PC-9 (cell line): ENCODE measurements at places on chromosomes 16 and 17. TPM values are rescaled to one million over a fixed set of nuclear protein-coding genes. Genes with fewer than 3 reads are reported as not detected.

DNA sequence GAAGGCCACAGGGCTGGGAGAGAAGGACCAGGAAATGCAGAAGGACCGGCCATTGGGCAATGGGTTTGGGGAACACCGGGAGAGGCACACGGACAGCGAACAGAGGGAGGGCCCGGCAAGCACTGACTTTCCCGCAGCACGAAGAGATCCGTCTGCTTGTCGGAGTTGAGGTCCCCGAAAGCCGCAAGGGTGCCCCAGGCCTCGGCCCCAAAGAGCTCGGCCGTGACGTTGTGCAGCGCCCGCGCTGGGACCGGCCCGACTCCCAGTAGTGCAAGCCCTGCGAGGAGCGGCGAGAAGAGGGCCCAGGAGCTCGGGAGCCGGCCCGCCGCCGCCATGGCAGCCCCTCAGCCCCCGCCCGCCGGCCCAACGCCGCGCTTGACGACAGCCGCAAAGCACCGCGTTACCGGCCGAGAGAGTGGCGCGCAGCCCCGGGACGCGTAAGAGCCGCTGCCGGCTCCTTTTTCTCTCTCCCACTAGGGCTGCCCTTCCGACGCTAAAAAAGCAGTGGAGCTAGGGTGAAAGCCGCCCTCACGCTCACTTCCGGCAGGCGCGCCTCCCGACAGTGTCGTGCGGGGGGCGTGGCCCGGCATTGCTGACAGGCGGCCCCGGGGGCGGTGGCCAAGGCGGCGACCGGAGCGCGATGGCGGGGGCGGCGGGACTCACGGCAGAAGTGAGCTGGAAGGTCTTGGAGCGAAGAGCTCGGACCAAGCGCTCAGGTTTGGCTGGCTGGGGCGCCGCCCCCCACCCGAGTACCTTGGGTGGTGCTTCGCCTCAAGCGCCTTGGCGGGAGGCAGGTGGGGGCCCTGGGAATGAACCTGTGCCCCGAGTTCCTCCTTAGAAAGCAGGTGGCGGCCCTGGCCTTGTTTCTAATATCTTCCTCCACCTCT, at the start of the genes ITFG1 and PHKB:
Gene ITFG1, minus strand, starts transcription at position 353 of the 887 bp plus-strand sequence. Its CDS starts 18 bp downstream, at position 335.
Gene PHKB, plus strand, starts transcription at position 621 of the 887 bp plus-strand sequence. Its CDS starts 20 bp downstream, at position 641.
- peaks cover 22% of the 10 kb centered on the region for H3K36me3 ChIP-seq
- H3K4me1 ChIP-seq = peaks cover 27% of the 10 kb centered on the region
- peak within 1 kb of the TSS; percentile 94 for H3K27ac ChIP-seq

DNA sequence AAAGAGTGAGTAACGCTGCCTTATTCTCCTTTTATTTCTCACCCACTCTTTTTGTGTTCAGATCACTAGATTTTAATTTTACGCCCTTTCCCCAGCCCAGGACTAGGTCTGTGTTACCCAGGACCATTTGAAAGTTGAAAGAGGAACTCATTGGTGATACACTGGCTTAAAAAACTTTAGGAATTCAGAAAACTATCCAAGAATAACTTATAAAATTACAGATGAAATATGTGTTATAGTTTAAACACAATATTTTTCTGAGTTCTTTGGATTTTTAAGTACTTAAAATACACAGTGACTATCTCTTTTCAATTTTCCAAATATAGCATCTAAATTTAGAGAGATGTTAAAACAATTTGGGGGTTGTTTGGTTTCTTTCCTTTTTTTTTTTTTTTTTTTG, 385.2 kb downstream of the CDH13 start:
- H3K36me3 ChIP-seq = no peaks in the 10 kb centered on the region
- DNase-seq = no peak
- H3K27ac ChIP-seq = no peak overlapping the region

GRCh38 chr17:55186937-55187770, 77.6 kb upstream of the HLF start:
- no peaks in the 10 kb centered on the region for H3K36me3 ChIP-seq
- H3K4me3 ChIP-seq = no peak overlapping the region
- peaks cover 7% of the 10 kb centered on the region; the same call in 1 of the 2 replicates for H3K27me3 ChIP-seq
- no peak for DNase-seq

- peak; percentile 75 for DNase-seq
- H3K27ac ChIP-seq = no peak within 1 kb of the TSS
- H3K4me1 ChIP-seq = peaks cover 28% of the 10 kb centered on the region
- H3K4me3 ChIP-seq = peak within 1 kb of the TSS; percentile 81
- H3K27me3 ChIP-seq = no peaks in the 10 kb centered on the region
These were observed at the start of gene PRSS21 for GRCh38 chr16:2816751-2817339. PRSS21 (plus strand) TSS chr16:2817237; CDS start chr16:2817269, 32 bp downstream.

DNA sequence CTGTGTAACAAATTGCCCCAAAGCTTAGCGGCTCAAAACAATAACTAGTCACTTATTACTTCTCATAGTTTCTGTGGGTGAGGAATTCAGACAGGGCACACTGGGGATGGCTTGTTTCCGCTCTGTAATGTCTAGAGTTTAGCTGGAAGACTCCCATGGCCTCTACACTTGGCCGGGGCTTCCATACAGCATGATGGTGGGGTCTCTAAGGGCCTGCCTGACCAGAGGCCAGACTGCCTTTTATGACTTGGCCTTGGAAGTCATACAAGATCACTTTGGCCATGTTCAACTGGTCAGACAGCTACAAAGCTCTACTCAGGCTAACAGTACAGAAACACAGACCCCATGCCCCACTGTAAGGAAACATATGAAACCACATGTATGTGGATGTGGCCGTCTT, 8.2 kb downstream of the GLP2R start:
- no peaks in the 10 kb centered on the region for H3K36me3 ChIP-seq
- no peaks in the 10 kb centered on the region for H3K27me3 ChIP-seq
- no peak overlapping the region for H3K4me3 ChIP-seq
- peaks cover 33% of the 10 kb centered on the region for H3K4me1 ChIP-seq
- no peak for DNase-seq

DNA sequence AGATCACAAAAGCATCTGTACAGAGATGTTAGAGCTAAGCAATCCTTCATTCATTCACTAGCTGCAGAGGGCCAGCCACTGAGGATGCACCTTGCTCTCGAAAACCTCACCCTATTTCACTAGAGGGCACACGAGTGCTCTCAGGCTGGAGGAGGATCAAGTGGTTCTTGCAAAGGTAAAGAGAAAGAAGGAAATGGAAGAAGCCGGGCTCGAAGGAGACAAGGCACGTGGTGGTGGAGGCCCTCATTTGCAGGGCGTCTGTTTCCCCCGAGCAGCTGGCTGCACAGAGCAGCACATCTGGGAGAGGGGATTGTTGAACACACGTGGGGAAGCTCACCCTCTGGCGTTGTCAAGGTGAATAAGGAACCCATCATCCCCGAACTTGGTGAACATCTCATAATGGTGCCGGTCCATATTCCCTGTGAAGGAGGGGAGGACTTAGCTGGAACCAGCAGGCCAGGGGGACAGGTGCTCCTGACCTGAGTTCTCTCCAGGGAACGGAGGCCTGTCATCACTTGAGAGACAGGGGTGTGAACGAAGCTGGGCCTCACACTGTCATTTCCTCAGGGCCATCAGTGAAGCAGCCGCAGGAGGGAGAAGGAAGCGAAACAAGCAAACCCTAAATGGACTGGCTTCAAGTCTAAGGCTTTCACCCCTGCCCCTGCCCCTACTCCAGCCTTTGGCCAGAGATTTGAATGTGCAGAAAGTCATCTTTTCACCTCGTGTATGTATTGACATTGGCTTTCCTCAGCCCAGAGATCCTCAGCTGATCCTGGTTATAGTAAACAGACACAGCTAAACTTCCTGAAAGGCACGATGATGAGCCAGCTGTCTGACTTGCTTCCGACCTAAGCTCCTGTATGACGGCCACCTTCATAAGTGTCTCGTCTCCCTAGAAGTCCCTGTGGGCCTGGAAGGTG, 27.6 kb downstream of the PRKAR1A start:
- H3K36me3 ChIP-seq = peaks cover 4% of the 10 kb centered on the region; the same call in 1 of the 2 replicates
- no peak overlapping the region for H3K27ac ChIP-seq
- no peak overlapping the region for H3K4me3 ChIP-seq

DNA sequence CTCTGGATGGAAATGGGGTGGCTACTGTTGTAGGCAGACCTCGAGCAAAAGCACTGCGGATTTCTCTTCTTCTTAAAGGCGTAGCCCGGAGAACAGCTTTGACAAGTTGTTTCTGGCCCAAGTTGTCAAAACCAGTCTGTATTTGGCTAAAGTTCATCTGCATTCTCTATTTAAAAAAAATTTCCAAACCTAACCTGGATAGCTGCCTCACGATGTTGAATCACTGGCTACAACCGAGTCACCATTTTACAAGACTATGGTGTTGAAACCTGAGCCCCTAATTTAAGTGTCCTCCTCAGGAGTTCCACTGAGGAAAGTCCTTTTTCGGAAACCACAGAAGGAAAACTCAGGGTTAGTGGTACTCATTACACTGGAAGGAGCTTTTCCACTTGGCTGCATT, 1.5 kb downstream of the SLC16A6 start:
- H3K27me3 ChIP-seq = no peaks in the 10 kb centered on the region
- DNase-seq = no peak
- H3K27ac ChIP-seq = no peak overlapping the region
- H3K4me3 ChIP-seq = no peak overlapping the region
- peaks cover 20% of the 10 kb centered on the region for H3K4me1 ChIP-seq
- H3K36me3 ChIP-seq = no peaks in the 10 kb centered on the region

DNA sequence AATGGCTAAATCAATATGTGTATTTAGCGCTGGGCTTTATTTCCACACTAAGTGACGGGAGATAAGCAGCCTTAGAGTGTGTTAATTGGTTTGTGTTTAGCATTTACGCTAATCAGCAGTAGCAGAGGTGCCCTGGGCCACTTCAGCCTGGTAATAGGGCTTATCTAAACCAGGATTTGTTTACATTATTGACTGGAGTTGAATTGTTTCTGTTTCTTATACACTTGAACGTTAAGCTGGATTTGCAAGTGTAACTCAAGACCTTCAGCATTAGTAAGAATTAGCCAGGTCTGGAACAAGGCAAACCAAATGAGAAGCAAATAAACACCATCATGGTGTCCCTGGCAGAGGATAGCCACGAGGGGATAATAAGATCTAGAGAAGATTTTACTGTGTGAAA, 313.6 kb downstream of the HS3ST4 start:
- DNase-seq = no peak
- no peaks in the 10 kb centered on the region for H3K4me1 ChIP-seq
- no peak overlapping the region for H3K4me3 ChIP-seq
- no peaks in the 10 kb centered on the region for H3K36me3 ChIP-seq
- no peak overlapping the region for H3K27ac ChIP-seq

- no peaks in the 10 kb centered on the region for H3K36me3 ChIP-seq
- H3K4me1 ChIP-seq = 0 out of 2 replicates have a peak, but pooled peaks cover 3% of the 10 kb centered on the region
- no peaks in the 10 kb centered on the region for H3K27me3 ChIP-seq
- DNase-seq = no peak
These were observed 6.1 kb upstream of the ENDOV start for GRCh38 chr17:80408872-80409271.

- H3K36me3 ChIP-seq = no peaks in the 10 kb centered on the region
These were observed 491 bp downstream of the TRAP1 start for GRCh38 chr16:3716831-3717234.

DNA sequence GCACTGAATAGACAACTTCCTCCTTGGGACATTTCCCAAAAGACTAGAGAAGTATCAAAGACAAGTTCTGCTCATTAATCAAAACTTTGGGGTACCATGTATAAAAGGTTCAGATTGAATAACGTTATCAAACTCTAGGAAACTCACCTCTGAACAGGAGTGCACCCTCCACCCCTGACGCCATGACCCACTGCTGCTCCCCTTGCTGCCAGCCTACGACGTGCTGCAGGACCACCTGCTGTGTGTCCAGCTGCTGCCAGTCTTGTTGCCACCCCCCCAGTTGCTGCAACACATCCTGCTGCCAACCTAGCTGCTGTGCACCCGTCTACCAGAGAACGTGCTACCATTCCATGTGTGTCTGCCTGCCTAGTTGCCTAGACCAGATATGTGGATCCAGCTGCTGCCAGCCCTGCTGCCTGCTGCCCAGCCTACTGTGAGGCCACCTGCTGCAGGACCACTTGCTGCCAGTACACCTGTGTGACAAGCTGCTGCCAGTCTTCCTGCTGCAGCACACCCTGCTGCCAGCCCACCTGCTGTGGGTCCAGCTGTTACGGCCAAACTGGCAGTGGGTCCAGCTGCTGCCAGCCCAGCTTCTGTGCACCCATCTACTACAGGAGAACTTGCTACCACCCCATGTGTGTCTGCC, 13.8 kb upstream of the KRTAP9-2 start:
- peak; percentile 4 for DNase-seq
- H3K27ac ChIP-seq = peak overlapping the region; percentile 83
- H3K36me3 ChIP-seq = no peaks in the 10 kb centered on the region
- no peaks in the 10 kb centered on the region for H3K27me3 ChIP-seq

The SALL1 gene
- total RNA-seq = not detected in 2 replicates

The CRYBA1 gene
- total RNA-seq = not detected in 2 replicates
